ENCODE measurements at places on chromosomes 1 and 21. TPM values are rescaled to one million over a fixed set of nuclear protein-coding genes. Genes with fewer than 3 reads are reported as not detected.

The COL8A2 gene
- total RNA-seq: 2.5 TPM

The CASZ1 gene
- total RNA-seq: not detected

The GCSAML gene
- not detected for total RNA-seq

The OPRD1 gene
- not detected for total RNA-seq

The OR2M4 gene
- not detected for total RNA-seq

The FCRL5 gene
- total RNA-seq: not detected

The GJA9 gene
- total RNA-seq: not detected

The CELA3A gene
- not detected for total RNA-seq

The PGLYRP3 gene
- not detected for total RNA-seq

The SASS6 gene
- total RNA-seq: 1.5 TPM

The TNFRSF25 gene
- 3.9 TPM for total RNA-seq

The SLC44A5 gene
- total RNA-seq: 0.25 TPM

The IL10 gene
- not detected for total RNA-seq

The CD1B gene
- not detected for total RNA-seq

The ZBTB40 gene
- total RNA-seq: 9.0 TPM

The CRNN gene
- not detected for total RNA-seq

The MAN1C1 gene
- total RNA-seq: 26.1 TPM

The S100A5 gene
- total RNA-seq: not detected

The OPN3 gene
- 9.0 TPM for total RNA-seq

The CNKSR1 gene
- 0.81 TPM for total RNA-seq

The TNFRSF8 gene
- 0.05 TPM for total RNA-seq

The ST6GALNAC5 gene
- total RNA-seq: not detected

The SPRR3 gene
- total RNA-seq: not detected

The CFHR4 gene
- total RNA-seq: not detected

The FBXO2 gene
- 0.68 TPM for total RNA-seq

The SH2D1B gene
- total RNA-seq: not detected

The IGSF9 gene
- not detected for total RNA-seq

The KLHDC9 gene
- total RNA-seq: 2.6 TPM

The ATP1A2 gene
- total RNA-seq: 1.8 TPM

The GRIK3 gene
- not detected for total RNA-seq

The PLA2G5 gene
- 6.5 TPM for total RNA-seq
